ENCODE measurements at places on chromosomes 12 and 14.

DNA sequence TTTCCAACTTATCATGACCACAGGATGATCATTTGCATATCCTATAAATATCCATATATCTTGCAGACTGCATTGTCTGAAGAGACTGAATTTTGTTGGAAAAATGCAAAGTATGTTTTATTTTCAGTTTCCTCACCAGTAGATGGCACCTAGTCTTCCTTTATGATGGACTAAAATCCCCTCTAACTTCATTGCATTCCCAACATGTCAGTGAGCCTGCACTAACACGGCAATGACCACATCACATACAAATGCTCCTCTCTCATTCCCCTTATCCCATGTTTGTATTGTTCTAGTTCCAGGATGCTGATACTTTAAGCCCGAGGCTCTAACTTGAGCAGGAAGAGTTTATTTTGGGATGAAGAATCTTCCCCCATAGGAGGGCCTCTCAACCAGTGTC lies 24.7 kb upstream of the MYBPC1 start:
- peak; percentile 35 for DNase-seq

DNA sequence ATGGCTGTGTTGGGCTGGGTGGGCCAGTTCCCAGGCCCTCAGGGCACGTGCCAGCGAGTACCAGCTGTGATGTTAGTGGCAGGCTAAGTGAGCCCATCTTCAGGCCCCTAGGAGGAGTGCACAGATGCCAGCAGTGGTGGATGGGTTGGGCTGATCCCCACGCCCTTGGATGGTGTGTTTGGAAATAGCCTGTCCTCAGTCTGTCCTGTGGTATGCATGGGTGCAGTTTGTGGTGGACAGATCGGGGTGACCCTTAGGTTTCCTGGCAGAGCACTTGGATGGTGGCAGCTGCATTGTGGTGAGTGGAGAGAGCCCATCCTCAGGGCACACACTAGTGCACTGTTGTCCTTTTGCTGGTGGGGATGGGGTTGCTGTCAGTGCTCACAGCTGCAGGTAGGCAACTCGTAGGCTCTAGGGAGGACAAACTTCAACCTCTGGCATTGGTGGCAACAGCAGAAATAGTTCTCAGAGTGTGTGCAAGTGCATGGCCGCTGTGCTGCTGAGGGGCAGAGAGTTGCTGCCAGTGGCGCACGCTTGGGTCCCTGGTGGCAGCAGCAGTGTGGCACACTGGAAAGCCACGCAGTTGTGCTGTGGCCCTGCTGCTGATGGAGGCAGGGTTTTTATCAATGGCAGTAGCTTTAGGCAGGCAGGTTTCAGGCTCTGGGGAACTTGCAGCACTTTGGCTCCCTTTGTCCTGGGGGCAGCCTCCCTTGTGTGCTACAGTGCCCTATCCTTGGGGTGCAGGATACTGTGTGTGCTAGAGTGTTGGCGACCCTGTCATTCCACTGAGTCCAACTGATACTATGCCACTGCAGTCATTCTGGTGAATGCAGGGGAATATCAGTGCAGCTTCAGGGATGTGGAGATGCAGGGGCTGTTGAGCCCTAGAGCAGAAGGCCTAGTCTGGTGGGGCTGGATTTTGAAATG lies 65.5 kb downstream of the FBXO33 start:
- no peak for DNase-seq

DNA sequence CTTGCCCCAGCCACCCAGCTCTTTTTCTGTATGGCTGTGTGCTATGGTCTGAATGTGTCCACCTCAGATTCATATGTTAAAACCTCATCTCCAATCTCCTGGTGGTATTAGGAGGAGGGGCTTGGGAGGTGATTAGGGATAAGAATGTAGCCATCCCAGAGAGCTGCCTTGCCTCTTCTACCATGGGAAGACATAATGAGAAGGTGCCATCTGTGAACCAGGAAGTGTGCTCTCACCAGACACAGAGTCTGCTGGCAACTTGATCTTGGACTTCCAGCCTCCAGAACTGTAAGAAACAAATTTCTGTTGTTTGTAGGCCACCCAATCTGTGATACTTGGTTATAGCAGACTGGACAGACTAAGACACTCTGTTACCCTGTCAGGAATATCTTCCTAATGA lies 22.8 kb upstream of the JPH4 start:
- no peak for DNase-seq

DNA sequence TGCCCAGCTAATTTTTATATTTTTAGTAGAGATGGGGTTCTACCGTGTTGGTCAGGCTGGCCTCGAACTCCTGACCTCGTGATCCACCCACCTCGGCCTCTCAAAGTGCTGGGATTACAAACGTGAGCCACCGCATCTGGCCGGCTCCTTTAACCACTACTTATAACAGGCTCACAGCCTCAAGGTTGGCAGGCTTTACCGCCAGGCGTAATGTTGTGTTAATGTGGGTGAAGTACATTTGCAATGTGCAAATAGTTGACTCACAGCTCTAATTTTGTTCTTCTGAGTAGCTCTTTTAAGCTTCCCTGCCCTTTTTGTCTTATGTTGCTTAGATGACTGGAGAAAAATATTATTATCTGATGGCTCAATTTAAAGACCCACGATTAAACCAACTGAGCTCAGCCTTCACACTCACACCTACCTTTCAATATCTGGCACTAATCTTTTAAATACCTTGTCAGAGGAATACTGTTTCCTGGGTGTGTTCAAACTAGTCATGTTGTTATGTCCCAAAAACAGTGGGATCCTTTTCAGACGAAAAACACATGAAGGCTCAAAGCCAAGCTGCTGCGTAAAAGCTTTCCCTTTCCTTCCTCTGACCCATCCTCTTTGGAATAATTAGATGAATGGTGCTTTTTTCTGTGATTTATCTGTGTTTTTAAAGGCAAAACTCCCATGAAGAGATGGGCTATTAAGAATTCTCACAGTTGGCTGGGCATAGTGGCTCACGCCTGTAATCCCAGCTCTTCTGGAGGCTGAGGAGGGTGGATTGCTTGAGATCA lies 57.2 kb upstream of the USP44 start:
- peak; percentile 75 for DNase-seq

DNA sequence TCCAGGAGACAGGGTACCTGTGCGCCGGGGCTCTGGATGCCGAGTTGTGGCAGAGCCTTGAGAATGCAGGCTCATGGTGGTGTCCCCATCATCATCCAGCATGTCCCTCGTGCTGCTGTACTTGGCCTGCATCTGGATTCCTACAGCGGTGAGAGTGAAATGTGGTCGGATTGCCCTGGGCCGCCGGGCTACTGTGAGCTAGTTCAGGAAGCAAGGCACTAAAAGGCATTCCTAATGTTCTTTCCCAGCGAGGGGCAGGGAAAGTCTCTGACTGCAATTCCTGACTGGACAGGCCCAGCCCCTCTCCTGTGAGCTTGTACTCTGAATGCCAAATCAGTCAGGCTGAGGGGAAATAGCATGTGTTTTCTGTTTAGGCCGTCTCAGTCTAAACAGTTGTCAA lies at the start of gene CLEC1A:
TSS of gene CLEC1A (minus strand) at position 195 of the 400 bp plus-strand sequence. CDS start at position 132, 63 bp downstream.
- DNase-seq: peak; percentile 2

- DNase-seq: no peak
Measured at GRCh38 chr12:132181570-132182200, 37.4 kb downstream of the NOC4L start.

GRCh38 chr14:33986804-33987203 lies 35.9 kb upstream of the EGLN3 start:
- DNase-seq: no peak

- DNase-seq: no peak
Measured at GRCh38 chr12:108799401-108800243, 57.8 kb downstream of the SSH1 start.

- no peak for DNase-seq
Measured at GRCh38 chr12:51910691-51911090, 3.4 kb downstream of the ACVRL1 start.

DNA sequence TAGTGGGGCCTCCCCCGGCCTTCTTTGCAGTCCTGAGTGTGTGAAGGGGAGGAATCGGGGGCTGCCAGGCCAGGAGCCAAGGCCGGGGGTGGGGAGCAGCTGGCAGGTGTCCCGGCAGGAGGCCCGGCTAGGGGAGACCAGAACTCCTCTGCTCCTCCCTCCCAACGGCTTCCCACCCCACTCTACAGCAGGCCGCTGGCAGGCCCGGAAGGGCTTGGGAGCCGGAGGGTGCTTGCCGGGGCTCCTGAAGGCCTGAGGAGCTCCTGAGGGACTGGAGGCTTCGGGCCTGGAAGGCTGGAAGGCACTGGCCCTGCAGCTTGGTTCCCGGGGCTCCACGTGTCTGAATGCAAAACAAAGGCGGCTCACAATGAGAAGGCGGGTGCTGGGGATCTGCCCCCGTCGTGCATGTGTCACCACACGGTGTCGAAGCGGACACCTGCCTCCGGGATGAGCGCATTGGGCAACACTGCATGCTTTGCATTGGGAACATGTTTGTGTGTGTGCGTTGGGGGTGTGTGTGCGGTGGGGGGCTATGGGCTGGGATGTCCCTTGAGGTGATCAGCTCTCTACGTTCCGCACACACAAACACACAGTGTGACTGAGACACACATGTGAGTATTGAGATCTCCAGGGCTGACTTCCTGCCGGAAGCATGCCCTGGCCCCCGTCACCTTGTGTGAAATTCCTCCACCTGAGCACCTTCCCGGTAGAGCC lies 30.9 kb upstream of the ANKRD9 start:
- no peak for DNase-seq

DNA sequence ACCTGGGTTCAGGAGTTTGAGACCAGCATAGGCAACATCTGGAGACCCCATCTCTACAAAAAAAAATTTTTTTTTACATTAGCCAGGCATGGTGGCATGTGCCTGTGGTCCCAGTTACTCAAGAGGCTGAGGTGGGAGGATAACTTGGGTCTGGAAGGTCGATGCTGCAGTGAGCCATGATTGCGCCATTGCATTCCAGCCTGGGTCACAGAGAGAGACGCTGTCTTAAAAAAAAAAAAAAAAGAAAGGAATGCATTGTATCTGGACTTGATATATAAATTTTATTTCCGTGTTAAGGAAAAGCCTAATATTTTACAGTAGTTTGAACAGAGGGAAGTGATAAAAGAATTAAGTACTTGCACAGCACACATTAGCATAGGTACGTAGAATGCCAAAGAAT lies 97.2 kb downstream of the ZC3H14 start:
- peak; percentile 55 for DNase-seq

DNA sequence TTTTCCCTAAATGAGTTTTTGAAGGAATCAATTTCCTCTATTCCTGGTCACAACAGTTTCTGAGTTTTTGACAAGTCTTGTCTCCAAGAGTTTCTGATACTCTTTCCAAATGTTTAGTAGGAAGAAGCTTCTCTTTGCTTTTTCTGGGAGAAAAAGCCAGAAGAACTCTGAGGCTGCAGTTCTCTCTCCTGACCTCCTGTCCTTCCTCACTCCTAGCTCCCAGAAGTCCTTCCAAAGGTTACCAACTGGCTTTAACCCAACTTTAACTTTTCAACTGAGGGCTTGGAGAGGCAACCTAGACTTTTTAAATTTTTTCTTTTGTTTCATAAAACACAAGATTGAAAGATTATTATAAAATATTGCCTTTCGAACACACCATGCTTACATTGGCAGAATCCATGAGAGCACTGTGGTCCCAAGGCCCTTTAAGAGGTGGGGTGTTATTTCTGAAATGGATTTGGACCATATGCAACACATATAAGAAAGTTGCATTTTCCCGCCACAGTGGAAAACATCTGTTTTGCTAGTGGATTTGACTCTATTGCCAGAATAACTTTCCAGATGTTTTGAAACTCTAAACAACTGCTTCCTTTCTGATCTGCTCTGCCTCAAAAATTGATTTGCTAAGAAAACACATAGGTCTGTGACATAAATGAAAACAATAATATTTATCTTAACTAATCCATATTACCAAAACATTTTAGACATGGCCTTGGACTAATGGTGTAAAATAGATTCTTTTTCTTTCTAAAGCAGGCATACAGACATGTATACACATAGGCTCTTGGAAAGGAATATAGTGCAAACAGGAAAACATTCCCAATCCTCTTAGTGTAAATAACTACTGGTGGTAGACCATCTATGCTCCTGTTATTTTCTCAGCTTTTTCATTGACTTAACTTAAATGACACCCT lies 22.3 kb upstream of the EPS8 start:
- DNase-seq: peak; percentile 35

DNA sequence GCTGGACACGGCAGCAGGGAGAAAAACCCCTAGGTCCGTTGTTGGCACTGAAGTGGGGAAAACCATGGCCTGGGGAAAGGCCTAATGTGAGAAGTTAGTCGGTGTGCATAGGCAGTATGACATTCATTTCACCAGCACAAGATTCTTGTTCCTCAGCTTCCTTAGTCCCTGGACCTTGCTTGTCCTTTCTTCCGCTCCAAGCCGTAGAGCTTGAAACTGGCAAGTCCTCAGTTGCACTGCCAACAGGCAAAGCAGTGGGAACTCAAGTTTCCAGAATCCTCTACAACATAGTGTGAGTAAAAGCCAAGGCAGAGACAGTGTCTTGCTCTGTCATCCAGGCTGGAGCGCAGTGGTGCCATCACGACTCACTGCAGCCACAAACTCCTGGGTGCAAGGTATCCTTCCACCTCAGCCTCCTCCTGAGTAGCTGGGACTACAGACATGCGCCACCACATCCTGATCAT lies 138.5 kb upstream of the AMIGO2 start:
- DNase-seq: no peak

DNA sequence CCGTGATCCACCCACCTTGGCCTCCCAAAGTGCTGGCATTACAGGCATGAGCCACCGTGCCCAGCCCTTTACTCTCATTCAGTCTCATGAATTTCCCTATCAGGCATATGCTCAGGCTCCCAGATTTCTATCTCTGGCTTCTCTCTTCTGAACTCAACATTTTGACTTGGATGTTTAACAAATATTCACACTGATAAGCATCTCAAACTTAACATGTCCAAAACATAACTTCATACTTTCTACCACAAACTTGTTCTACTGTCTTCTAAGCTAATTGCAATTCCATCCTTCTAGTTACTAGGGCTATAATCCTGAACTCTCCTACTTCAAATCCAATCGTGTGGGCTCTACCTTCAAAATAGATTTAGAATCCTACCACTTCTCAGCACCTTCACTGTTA lies 73.9 kb upstream of the PAWR start:
- DNase-seq: no peak

GRCh38 chr14:28690029-28690692 lies 76.4 kb upstream of the FOXG1 start:
- no peak for DNase-seq

DNA sequence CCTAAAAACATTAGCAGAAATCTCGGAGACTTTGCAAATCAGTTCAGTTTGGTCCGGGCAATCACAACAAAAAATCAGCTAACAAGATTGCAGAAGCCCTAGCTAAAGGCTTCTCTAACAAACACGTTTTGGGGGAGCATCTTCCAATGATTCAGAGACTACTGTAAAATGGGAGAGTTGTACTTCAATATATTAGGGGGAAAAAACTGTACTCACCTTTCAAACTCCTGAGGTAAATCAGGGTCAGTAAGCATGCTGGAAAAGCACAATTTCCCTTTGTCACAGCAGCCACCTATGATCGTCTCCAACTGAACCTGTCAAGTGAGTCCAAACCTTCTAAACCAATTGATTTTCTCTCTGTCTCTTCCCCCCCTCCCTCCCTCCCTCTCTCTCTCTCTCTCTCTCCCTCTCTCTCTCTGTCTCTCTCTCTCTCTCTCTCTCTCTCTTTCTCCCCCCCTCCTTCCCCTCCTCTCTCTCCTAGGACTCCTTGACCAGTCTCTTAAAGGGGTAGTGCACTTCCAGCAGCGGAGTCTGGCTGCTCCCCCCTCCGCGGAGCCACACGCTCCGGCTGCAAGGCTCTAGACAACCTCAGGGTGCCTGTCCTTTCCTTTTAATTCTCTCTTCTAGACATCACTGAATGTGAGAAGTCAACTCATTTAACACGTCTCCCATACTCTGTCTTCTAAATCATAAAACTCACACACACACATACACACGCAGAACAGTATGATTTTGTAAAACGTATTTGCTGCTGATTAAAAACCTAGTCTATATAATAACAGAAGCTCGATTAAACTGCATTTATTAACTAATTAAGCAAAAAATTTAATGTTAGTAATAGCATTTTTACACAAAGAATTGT lies at the start of gene SOX5:
TSS of gene SOX5 (minus strand) at position 323 of the 862 bp plus-strand sequence. CDS start at position 254, 69 bp downstream.
- DNase-seq: peak; percentile 73
